Mesendoderm (in vitro differentiated cells): ENCODE measurements at places on chromosomes 4 and X.

- no peak for DNase-seq
These were observed 216.6 kb downstream of the DHRSX start for GRCh38 chrX:2284133-2284532.

- DNase-seq = no peak
These were observed 482.4 kb downstream of the C4orf33 start for GRCh38 chr4:129578336-129578735.

DNA sequence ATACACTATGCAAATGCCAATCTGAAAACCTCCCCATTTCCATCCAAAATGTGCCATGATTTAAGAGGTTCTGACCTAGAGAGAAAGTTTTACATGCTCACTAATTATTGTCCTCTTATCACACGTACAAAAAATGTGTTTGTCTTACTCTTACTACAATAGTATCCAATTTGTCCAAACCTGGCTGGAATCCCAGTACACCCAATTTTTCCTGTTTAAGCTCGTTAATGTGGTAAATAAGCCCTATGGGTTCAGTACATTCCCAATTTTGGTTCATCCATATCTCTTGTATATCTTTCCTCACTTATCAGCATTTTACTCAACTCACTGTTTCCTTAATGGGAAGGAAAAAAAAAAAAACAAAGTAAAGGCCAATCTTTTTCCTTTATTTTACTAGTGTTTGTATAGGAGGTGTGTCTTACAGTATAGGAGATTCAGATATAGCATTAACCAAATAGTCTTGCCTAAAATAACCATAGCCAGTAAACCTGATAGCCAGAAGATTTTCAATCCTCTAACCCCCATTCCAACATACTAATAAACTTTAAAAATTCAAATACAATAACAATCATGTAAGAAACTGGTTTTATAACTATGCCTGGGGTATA, 109.8 kb downstream of the PARM1 start:
- DNase-seq = no peak

- DNase-seq = peak; percentile 13
These were observed 181.1 kb upstream of the SPRY1 start for GRCh38 chr4:123215536-123215935.

GRCh38 chr4:11814758-11815157, 386.1 kb upstream of the HS3ST1 start:
- no peak for DNase-seq

GRCh38 chr4:154988511-154988910, 207.4 kb downstream of the RBM46 start:
- DNase-seq = no peak

- DNase-seq = no peak
These were observed 11.2 kb downstream of the HNRNPD start for GRCh38 chr4:82362565-82362964.

GRCh38 chrX:106612393-106612763, 600 bp downstream of the RADX start:
- DNase-seq = peak; percentile 23

DNA sequence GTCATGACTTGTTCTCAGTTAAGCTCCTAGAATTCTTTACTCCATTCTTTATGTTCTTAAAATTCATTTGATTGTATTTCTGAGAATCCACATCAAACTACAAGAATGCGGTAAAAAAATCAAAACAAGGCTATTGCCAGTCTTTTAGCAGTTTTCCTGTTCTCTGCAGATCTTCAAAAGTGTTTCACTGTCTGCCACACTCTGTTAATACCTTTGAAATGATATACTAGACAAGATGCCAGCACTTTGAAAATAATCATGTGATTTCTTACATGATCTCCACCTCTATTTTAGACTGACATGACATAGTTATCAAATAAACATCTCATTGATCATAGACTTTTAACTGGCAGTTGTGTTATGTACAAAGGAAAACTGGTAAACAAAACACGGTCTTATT, 30.1 kb upstream of the GPRIN3 start:
- no peak for DNase-seq

DNA sequence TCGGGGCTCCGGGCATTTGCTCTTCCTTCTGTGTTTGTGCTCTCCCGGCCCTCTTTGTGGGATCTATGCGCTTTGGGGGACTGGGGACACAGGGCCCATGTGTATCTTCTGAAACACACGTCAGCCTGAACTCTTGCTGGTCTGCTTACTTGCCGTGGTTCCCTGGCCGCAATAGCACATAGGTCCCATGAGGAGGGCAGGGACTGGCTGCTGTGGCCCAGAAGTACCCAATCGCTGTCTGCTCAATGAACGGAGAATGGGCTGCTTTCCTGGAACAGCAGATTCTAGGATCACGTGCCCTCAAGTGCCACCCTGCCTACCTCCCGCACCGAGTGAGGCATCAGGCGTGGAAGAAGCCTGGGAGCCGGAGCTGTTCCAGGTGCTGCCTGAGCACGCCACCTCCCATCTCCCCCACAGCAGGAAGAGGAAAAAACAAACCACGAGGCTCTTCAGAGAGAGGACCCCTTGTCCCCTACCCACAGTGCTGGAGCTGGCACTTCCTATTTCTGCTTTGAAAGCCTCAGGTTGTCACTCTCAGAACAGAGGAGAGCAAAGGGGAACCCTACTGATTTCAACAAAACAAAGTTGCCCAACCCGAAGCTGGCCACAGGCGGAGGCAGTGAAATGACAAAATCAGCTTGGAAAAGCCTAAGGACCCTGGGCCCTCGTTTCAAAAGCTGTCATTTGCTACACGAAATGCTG, 3.8 kb downstream of the G6PD start:
- no peak for DNase-seq

DNA sequence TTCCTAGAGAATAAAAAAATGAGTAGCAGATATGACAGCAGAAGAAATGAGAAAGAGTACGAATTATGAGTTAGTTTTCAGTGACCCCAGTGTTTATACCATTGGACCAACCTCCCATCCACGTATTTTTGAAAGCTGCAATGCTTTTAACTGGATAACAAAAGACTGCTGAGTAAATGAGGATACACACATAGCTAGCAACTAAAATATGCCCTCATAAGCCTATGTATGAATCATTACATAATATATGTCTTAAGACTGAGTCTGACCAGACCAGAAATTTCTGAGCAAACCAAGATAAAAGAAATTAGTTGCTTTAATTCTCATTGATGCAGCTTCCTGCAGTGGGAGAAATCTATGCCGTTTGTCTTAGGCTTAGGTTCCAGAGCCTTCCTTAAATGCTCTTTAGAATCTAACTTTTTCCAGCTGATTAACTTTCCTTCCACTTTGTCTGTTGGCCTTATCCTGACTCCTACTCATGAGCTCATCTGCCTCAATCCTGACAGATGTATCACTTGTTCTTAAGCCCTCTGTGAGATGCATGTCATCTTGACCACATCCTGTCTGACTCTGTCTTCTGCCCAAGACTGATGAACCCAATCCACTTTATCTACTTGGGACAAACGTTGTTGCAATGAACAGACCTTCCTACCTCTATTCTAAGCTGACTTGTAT, 301.4 kb upstream of the AADAT start:
- peak; percentile 4 for DNase-seq

GRCh38 chr4:139606579-139607501, 50.8 kb upstream of the SETD7 start:
- peak; percentile 58 for DNase-seq

- DNase-seq = no peak
These were observed 42.1 kb upstream of the HOPX start for GRCh38 chr4:56723201-56723605.

DNA sequence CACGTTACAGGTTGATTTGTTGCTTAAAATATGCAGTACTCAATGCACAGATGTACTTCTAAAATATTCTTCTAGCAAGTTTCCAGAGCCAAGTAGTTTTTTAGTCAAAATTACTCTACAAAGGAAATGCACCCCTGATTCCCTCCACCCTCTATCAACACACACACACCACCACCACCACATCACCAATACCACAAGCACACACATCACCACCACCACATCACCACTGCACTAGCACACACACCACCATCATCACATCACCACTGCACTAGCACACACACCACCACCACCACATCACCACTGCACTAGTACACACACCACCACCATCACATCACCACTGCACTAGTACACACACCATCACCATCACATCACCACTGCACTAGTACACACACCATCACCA, 105.2 kb upstream of the FRG1 start:
- DNase-seq = no peak

- DNase-seq = peak; percentile 60
These were observed 95.8 kb downstream of the ATXN3L start for GRCh38 chrX:13223868-13224567.
